BJ (cell line): ENCODE measurements at places on chromosomes 2 and 18.

DNA sequence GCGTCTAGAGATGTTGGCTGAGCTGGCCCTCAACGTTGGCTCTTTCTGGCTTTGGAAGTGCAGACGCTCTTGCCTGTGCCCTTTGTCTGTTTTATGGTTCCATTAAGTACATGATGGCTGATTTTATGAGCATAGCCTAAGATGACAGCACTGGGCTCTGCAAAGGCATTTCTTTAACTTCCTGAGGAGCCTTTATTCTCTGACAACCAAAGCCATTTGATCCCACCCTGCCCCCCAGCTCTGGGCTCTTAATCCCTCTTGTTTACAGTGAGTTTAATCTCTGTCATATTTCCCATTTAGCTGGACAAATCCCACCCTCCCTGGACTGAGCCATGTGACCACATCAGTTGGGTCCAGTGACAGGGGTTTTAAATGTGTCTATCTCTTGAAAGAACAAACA, 195.9 kb downstream of the ACKR3 start:
- DNase-seq: no peak

GRCh38 chr18:63105636-63106316, 213.8 kb downstream of the BCL2 start:
- DNase-seq: no peak

GRCh38 chr2:172425336-172425735, 2.0 kb upstream of the ITGA6 start:
- DNase-seq: no peak

DNA sequence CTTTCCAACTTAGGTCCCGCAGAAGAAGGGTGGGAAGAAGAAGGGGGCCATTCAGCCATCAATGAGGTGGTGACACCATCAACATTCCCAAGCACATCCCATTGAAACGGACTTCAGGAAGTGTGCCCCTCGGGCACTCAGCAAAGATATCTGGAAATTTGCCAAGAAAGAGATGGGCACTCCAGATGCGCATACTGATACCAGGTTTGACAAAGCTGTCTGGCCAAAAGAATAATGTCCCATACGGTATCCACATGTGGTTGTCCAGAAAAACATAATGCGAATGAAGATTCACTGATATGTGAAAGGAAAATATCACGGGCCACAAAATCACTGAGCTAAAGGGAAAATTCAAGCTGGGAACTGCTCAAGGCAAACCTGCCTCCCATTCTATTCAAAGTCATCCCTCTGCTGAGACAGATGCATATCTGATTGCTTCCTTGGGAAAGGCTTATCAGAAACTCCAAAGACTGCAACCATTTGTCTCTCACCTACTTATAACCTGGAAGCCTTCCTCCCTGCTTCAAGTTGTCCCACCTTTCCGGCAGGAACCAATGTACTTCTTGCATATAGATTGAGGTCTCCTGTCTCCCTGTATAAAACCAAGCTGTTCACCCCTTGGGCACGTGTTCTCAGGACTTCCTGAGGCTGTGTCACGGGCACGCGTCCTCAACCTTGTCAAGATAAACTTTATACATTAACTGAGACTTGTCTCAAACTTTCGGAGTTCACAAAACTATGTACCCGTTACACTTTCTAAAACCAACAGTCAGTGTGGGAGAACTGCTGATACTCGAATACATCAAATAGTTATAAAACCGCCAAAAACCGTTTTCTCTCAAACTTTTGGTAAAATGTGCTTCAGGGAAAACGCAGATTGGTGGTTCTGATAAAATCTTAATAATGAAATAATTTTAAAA, 1.3 kb upstream of the PDK1 start:
- no peak for DNase-seq

- DNase-seq: no peak
Measured at GRCh38 chr2:112026509-112026908, 28.6 kb upstream of the TMEM87B start.

DNA sequence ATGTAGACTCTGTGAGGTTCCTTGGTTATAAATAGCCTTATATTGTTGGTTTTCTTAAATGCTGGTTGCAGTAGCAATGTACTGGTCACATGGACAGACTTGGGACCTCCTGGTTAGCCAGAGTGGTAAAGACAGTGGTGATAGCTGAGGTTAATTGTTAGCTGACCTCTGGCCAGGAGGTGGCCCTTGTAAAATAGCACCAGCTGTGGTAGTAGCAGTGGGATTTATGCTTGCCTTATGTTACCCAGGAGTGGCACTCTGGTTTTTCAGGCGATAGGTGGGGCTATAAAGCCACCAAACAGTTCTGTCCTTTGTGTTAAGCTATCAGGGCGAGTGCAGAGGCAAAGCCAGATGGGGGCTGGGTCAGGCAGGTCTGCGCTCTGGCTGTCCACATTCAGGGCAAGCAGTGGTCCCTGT, 94.8 kb upstream of the SRD5A2 start:
- DNase-seq: no peak

DNA sequence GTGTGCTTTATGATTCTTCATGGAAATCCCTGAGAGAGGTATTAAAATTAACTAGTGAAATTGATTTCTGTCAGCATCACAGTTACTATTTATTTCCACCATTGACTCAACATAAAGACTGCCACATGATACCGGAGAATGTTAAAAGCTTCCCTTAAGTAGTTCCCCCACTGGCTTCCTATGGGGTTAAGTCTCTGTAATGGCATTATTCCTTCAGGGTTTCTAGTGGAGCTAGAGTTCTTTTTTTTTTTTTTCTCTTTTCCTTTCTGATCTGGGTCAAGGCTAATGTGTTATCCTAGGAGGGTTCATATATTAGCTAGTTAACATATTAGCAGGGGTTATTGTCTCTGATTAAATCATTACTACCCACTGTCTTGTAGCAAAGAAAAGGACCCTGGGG, 1919.1 kb upstream of the PIK3C3 start:
- DNase-seq: no peak

- DNase-seq: peak; percentile 6
Measured at GRCh38 chr2:37985333-37985732, 60.2 kb downstream of the RMDN2 start.

DNA sequence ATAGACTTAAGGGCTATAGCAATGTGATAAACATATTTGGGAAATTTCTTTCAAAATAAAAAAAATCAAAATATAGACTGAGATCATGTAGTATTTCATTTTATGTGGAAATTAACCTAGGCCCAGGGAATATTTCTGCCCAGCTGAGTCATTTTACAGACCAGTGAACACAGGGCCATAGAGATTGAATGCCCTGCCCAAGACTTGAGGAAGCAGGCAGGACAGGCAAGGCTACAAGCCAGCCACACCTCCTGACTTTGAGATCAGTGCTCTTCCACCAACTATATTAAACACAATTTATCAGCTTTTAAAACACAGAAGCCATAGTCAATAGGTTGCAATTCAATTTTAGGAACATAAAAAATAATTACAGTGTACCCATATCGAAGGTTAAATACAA, 12.9 kb downstream of the CCDC148 start:
- no peak for DNase-seq

DNA sequence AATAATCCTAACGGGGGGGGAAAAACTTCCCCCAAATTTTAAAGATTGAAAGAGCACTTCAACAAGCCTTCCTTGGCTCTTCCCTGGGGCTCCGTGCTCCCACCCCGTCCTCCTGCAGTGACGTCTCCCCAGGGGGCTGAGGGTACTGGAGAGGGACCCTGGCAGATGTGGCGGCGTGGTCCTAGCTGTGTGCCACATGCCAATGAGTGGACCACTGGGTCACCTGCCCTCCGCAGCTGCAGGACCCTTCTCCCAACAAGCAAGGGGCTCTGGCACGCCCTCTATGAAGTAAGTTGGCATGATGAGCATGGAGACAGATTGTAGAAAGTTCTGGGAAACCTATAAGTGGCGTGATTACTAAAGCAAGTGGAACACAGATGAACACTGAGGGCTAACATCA, 46.7 kb downstream of the PXDN start:
- no peak for DNase-seq

GRCh38 chr18:49185623-49186022, 234.9 kb upstream of the SMAD7 start:
- no peak for DNase-seq

DNA sequence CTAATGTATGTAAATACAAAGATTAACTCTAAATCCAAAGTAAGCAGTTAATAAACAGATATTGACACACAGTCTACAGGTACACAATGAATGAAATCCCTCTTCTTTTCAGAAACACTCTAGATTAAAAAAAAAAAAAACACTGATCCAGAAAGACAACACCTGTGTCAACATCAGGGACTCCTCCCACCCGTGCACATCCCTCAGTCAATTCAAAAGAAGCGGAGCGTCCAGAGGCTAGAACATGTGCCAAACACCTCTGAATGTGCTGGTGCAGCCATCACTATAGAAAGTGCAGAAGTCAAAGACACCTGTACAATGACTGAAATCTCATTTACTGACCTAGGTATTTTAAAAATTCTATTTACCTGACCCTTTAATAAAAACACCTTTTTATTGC, 622.6 kb upstream of the ID2 start:
- no peak for DNase-seq

DNA sequence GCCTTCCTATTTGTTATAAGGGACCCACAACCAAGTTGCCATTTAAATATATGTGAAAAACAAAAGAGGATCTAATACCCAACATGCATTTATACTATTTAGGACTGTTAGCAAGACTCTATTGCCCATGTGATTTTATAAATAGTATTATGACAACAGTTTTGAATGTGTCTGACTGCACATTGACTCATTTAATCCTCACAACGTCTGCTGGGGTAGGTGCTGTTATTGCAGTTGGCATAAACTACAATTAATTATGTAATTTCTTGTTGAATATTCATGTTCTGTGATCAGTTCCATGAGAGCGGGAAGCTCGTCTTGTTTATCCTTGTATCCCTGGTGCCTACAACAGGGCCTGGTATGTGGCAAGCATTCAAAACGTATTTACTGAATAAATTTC, 53.7 kb downstream of the SH2D6 start:
- DNase-seq: no peak

DNA sequence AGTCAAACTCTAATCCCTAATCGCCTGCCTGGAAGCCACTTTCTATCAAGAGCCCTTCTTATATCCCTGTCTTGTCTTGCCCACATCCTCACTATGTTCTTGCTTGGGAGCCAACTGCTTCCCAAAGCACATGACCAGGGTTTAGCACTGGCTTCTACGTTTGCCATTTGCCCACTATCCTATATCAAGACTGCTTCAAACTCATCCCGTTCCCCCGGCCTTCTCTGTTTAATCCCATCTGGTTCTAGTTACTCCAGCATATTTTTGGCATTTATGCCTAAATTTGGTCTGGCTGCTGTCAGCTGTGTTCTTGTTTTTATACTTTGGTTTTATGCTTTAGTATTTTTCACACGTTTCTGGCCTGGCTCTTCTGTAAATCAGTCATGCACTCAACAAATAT, 40.2 kb downstream of the POLR1A start:
- DNase-seq: peak; percentile 59

DNA sequence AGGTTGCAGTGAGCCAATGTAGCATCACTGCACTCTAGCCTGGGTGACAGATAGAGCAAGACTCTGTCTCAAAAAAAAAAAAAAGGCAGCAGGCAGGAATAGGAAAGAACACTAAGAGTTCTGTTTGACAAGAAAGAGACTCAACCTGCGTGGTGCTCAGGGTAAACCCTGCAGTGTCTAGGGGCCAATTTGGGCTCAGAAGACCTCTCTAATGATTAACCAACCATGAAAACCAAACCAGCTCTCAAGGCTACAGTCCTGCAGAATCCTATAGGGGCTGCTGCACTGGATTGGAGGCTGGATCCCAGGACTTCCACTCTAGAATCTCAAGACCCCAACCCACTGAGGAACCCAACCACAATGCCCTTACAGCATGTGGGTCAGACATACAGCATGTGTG, 2.4 kb downstream of the TRABD2A start:
- no peak for DNase-seq

GRCh38 chr2:68936427-68936826, 16.3 kb downstream of the GKN2 start:
- DNase-seq: no peak

- no peak for DNase-seq
Measured at GRCh38 chr18:78960709-78961108, 18.9 kb upstream of the SALL3 start.

DNA sequence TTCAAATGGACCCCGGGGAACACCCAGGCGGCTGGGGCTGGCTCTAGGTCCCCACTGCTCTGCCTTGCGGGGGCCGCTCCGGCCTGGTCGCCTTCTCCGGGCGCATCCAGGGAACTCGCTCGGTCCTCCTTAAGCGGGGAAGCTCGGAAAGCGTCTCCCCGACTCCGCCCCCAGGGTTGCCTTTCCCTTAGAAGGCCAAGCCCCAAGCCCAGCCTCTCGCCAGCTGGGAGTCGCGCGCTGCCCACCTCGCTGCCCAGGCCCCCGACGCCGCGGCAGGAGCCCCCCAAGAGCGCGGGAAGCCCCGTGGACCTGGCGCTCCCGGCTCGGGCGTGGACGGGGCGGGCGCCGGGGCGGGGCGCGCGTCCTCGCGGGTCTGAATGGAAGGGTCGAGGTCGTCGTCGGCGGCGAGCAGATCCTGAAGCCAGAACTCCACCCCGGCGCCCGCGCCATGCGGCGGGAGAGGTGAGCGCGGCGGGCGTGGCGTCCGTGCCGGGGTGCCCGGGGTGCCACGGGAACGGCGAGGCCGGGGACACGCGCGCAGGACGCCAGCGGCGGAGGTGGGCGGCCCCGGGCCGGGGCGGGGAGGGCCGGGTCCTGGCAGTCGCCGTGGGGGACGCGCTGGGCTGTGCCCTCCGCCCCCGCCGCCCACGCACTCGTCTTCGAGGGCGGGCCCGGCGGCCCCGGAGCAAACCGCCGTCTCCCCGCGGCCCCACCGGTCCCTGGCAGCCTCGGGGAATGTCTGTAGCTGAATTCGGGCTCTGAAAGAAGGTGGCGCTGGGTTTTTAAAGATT, at the start of gene BOK:
Gene BOK, plus strand, starts transcription at position 214 of the 791 bp plus-strand sequence. CDS start 739 bp downstream, outside the sequence.
- DNase-seq: no peak

DNA sequence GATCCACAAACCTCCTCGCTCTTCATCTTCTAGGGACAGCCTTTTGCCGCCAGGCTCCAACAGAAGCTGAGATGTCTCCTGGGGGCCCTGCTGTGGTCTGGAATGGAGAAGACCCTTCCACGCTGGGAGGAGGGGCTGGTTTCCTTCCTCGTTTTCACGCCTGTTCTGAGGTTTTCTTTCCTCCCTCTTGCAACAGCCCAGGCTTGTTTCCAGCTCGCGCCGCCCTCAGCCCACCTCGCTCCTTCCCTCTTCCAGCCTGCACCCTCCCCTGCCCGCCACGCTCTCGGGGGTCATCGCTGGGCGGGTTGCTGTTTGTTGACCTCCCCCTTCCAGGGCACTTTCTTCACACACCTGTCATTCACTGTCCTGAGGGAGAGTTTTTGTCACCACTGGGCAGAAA, 55.4 kb downstream of the VAPA start:
- DNase-seq: no peak

DNA sequence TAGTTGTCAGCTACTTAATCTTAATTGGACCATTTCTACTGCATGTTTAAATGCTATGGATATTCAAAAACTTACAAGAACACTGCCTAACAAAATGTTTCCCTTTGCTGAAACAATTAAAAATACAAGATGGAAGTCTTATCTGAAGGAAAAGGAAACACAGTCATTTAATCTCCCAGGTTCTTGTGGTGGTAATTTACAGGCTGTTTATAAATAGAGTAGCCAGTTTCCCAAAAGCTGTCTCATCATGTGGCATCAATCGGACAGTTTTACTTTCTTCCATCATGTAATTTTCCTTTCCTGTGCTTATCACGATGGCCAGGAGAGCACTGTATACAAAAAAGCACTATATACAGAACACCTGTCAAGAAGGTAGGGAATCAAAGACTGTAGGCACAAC, 368.1 kb downstream of the ZEB2 start:
- DNase-seq: no peak

- DNase-seq: no peak
Measured at GRCh38 chr2:64283006-64283570, 138.9 kb upstream of the PELI1 start.

- no peak for DNase-seq
Measured at GRCh38 chr2:179273461-179273962, 8.9 kb upstream of the SESTD1 start.
